ENCODE measurements at places on chromosomes 2 and 18.
A peak's percentile ranks its signal among the peaks of the same experiment; 100 is the strongest.

GRCh38 chr2:181848261-181848886 is 43.2 kb upstream of the ITPRID2 start:
- H3K27ac ChIP-seq = no peak overlapping the region
- H3K4me1 ChIP-seq = no peaks in the 10 kb centered on the region
- no peak for DNase-seq
- no peaks in the 10 kb centered on the region for H3K27me3 ChIP-seq

- no peak overlapping the region for H3K27ac ChIP-seq
- H3K27me3 ChIP-seq = no peaks in the 10 kb centered on the region
- no peak for DNase-seq
- no peaks in the 10 kb centered on the region for H3K36me3 ChIP-seq
- H3K4me3 ChIP-seq = no peak overlapping the region
- H3K4me1 ChIP-seq = peaks cover 15% of the 10 kb centered on the region
These were observed 13.4 kb downstream of the MEX3C start for GRCh38 chr18:51184091-51184457.

DNA sequence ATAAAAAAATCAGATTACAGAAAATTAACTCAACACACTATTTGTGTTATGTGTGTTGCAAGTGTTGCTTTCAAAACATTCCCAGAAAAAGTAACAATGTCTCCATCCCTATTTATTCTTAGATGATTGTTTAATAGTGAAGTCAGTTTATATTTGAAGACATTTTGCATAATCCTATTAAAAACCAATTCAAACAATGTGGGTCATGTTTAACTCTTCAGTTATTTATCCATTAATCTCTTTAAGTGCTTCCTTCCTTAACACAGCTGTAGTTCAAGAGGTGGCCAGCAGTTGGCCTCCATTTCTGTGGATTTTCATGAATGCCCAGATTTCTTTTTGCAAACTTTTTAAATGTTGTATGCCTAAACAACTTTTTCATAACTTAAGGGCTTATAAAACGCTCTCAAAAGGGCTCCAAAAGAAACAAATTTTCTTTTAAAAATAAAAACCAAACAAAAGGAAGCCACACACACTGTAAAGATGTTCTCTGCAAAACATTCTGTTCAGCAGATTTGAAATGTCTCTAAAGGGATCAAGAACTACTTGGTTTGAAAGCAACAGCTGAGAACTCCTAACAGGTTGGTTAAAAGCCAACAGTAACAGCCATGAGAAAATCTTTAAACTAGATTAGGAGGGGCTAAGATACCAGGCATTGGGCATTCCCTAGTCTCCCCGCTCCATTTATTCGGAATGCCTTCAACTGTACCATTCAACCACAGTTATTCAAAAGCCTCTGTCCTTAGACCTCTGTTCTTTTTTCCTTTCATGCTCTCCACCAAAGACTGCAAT is 71.5 kb downstream of the THADA start:
- H3K27ac ChIP-seq = no peak overlapping the region
- H3K4me1 ChIP-seq = peaks cover 26% of the 10 kb centered on the region
- H3K36me3 ChIP-seq = peaks cover 3% of the 10 kb centered on the region
- no peak overlapping the region for H3K4me3 ChIP-seq
- DNase-seq = no peak

GRCh38 chr2:217142649-217143266 is 282.9 kb upstream of the TNP1 start:
- H3K4me1 ChIP-seq = no peaks in the 10 kb centered on the region
- H3K27me3 ChIP-seq = no peaks in the 10 kb centered on the region
- H3K36me3 ChIP-seq = no peaks in the 10 kb centered on the region
- H3K27ac ChIP-seq = no peak overlapping the region

DNA sequence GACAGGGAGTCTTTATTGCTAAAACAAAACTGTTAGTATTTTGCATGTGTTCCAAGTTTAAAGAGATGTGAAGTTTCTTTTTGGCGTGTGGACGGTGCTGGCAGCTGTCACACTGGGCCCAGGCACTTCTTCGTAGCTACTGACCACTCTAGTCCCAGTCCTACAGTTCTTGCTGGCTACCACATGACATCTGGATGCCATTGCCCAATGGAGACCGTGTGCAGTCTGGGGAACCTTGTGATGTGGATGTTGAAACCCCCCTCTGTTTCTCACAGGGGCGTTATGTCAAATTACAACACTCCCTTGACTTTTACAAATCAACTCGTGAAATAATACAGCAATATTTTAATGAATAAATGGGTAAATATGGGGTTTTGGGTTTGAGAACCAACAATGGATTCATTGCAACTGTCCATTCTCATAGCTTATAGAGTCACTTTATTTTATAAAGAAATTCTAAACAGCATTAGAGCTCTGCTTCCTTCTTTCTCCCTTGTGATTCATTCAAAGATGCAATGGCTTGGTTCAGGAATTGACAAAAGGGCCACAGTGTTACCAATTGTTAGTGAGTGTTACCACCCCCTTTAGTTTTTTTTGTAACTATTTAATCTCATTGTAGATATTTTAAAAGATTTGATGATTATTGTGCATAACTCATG is 1.2 kb downstream of the GPD2 start:
- H3K4me3 ChIP-seq = peak overlapping the region; percentile 84
- no peaks in the 10 kb centered on the region for H3K27me3 ChIP-seq
- peaks cover 44% of the 10 kb centered on the region for H3K4me1 ChIP-seq
- no peaks in the 10 kb centered on the region for H3K36me3 ChIP-seq
- H3K27ac ChIP-seq = peak overlapping the region; percentile 99
- no peak for DNase-seq

DNA sequence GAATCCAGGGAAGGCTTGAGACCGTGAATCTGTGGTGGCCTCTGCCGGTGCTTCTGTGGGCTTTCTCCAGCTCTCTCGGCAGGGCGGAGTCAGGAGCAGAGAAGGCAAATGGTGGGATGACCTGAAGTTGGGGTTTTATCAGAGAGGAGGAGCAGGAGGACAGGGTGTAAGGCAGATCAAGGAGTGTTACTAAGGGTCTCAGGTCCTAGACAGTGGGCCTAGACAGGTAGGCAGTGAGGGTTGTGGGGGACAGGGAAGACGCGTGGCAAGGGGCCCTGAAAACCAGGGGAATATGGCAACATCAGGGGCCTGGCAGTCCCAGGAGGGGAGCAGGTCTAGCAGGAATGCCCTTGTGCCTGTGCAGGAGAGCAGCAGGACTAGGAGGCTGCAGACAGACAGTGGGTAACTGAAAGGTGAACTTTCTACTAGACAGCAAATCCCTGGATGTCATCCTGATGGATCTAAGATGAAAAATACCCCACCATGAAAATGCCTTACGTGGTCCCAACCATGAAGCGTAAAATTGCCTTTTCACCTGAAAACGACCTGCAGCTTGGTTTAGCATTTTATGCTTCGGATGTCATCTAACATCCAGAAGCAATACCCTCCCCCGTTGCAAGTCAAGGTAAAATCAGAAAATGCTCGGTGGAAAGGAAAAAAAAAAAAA is 42.1 kb downstream of the SRSF7 start:
- no peak for DNase-seq
- no peaks in the 10 kb centered on the region for H3K27me3 ChIP-seq
- no peaks in the 10 kb centered on the region for H3K4me1 ChIP-seq
- no peaks in the 10 kb centered on the region for H3K36me3 ChIP-seq
- H3K27ac ChIP-seq = no peak overlapping the region

GRCh38 chr2:172253190-172254052 is 150.7 kb upstream of the DLX2 start:
- no peaks in the 10 kb centered on the region for H3K27me3 ChIP-seq
- peak overlapping the region; percentile 4 for H3K27ac ChIP-seq
- peaks cover 20% of the 10 kb centered on the region for H3K4me1 ChIP-seq
- DNase-seq = no peak
- H3K36me3 ChIP-seq = no peaks in the 10 kb centered on the region

DNA sequence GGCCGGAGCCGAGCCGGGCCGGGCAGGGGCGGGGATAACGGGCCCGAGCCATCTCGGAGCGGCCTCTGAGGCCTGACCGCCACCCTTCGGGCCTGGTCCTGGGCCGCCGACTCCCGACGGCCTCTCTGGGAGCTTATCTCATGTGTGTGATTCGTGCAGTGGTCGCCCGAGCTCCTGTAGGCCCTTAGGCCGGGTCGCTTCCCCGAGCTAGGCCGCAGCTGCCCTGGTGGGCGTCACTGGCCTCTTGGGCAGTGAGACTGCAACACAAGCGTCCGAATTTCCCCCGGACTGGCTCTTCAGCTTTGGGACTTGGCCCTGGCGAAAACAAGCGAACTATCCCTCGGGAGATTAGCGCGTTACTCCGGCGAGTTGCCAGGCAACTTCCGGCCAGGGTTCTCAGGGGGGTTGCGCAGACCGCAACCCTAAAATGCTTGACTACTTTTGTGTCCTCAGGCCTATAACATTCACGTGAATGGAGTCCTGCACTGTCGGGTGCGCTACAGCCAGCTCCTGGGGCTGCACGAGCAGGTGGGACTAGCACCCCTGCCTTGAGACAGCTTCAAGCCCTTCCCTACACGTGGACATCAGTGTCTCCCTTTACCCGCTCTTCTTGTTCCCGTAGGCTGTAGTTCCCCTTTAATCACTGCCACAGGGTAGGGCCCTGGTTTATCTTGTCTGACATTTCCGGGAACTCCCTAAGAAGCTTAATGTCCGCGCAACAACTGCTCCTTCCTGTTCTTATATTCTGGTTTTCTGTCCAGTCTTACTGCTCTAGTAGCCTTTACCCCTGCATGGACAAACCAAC is 602 bp downstream of the SNX17 start:
- H3K36me3 ChIP-seq = peaks cover 58% of the 10 kb centered on the region
- H3K4me1 ChIP-seq = peaks cover 38% of the 10 kb centered on the region
- H3K27ac ChIP-seq = peak overlapping the region; percentile 97
- DNase-seq = no peak
- H3K4me3 ChIP-seq = peak overlapping the region; percentile 98
- no peaks in the 10 kb centered on the region for H3K27me3 ChIP-seq

DNA sequence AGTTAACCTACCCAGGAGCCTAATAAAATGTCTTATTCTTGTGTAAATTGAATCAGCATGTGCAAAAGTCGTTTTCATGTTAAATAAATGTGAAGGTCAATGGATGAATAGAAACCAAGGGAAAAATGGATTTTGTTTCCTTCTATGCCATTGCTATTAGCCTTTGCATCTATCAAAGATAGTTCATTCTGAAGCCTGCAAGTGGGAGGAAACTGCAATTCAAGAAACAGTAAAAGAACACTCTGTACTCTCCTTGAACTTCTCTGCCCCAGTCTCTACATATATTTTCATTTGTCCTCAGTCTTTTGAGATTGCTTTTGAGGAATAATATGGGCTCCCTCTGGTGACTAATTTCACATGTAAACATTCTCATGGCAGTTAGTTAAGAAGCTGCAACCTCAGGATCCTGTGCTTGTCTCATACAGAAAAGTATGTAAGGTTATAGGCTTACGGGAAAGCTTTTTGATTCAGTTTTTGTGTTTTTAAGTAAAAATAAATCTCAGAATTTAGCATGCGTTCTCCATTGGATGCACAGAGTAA is 1590.0 kb upstream of the LRRTM1 start:
- no peak overlapping the region for H3K4me3 ChIP-seq
- DNase-seq = no peak
- H3K36me3 ChIP-seq = no peaks in the 10 kb centered on the region
- no peaks in the 10 kb centered on the region for H3K27me3 ChIP-seq

DNA sequence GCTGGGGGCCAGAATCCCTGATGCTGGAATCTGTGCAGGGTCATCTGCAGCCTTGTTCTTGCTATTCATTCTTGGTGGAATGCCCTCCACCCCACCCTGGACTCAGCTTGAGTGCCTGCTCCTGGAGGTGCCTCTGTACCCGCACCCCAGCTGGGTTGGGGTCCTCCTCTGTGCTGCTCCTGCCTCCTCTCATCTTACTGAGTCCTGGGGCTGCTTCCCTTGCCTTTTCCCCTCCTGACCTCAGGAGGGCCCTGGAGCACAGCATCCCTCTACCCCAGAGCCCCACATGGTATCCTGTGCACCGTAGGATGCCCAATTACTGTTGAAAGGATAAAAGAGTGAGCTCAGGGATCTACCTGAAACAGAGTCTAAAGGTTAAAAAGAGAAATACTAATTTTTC is 81.6 kb downstream of the CIB4 start:
- H3K4me3 ChIP-seq = no peak overlapping the region
- no peak overlapping the region for H3K27ac ChIP-seq
- no peaks in the 10 kb centered on the region for H3K36me3 ChIP-seq
- H3K27me3 ChIP-seq = peaks cover 69% of the 10 kb centered on the region
- DNase-seq = peak; percentile 45

- H3K36me3 ChIP-seq = no peaks in the 10 kb centered on the region
- no peak overlapping the region for H3K27ac ChIP-seq
- no peak overlapping the region for H3K4me3 ChIP-seq
- no peaks in the 10 kb centered on the region for H3K27me3 ChIP-seq
- DNase-seq = no peak
- peaks cover 8% of the 10 kb centered on the region for H3K4me1 ChIP-seq
These were observed 134.0 kb upstream of the SERTAD2 start for GRCh38 chr2:64787698-64788097.

DNA sequence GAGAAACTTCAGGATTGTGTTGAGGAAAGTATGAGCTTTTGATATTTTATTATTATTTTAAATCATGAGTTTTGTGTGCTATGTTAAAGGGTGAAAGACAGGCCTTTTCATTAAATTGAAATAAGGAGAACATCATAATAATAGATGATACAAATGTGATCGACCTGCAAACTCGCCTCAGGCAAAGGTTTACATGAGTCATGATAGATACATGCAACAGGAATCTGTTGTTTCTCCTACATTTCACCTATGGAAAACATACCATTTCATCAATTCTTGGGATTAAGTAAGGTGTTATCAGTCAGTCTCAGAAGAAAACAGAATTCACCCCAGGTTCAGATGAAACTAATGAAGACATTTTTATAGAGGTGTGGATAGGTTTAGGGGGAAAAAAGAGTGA is 1992.5 kb upstream of the PIK3C3 start:
- no peaks in the 10 kb centered on the region for H3K4me1 ChIP-seq
- H3K27me3 ChIP-seq = no peaks in the 10 kb centered on the region
- DNase-seq = no peak
- no peak overlapping the region for H3K4me3 ChIP-seq

DNA sequence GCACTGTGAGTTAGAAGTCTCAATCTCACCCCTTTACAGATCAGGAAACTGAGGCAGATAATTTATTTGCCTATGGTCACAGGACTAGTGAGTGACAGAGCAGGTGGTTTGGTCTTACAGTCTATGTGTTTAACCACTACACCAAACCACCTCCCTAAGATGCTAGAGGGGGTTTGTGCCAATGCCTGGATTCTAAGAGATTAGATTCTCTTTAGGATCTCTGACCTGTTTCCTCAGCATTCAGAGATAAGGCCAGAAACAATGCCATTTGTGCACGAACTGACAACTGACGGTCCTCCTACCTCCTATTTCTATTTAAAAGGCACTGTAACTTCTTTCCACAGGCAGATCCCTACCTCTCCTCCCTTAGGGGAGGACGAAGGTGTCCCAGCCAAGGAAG is 2.3 kb upstream of the SLC20A1 start:
- H3K4me3 ChIP-seq = no peak overlapping the region
- no peaks in the 10 kb centered on the region for H3K27me3 ChIP-seq
- no peak overlapping the region for H3K27ac ChIP-seq
- peak; percentile 0 for DNase-seq
- H3K4me1 ChIP-seq = peaks cover 44% of the 10 kb centered on the region
